Coronary artery (tissue), 2 donors: ENCODE measurements at places on chromosomes 12 and 14.

DNA sequence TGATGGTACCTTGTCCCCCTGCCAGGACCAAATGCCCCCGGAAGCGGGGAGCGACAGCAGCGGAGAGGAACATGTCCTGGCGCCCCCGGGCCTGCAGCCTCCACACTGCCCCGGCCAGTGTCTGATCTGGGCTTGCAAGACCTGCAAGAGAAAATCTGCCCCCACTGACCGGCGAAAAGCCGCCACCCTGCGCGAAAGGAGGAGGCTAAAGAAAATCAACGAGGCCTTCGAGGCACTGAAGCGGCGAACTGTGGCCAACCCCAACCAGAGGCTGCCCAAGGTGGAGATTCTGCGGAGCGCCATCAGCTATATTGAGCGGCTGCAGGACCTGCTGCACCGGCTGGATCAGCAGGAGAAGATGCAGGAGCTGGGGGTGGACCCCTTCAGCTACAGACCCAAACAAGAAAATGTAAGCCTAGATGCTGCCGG is 410 bp downstream of the MYF6 start:
- no peak for DNase-seq

DNA sequence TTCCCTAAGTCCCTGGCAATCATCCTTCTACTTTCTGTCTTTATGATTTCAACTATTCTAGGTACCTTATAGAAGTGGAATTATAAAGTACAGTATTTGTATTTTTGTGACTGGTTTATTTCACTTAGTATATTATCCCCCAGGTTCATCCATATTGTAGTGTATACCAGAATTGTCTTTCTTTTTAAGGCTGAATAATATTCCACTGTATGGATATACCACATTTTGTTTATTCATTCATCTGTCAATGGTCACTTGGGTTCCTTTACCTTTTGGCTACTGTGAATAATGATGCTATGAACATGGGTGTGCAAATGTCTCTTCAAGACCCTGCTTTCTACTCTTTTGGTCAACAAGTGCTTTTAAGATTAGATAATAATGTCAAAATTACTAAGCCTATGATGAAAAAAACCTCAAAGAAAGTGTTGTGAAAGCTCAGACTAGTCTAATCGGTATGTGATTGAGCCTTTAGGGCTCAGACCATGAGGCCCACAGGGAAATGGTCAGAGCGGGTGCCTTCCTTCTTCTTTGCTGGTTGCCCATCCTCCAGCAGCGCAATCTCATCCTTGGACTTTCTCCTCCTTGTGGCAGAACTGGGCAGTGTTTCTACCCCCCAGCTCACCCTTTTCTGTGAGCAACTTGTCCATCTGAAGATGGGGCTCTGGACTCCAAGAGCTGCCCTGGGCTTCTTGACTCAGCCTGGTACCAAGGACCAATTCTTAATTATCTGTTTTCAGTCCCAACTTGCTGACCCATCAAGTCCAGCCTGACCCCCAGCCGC is 105.4 kb downstream of the TTC8 start:
- no peak for DNase-seq

DNA sequence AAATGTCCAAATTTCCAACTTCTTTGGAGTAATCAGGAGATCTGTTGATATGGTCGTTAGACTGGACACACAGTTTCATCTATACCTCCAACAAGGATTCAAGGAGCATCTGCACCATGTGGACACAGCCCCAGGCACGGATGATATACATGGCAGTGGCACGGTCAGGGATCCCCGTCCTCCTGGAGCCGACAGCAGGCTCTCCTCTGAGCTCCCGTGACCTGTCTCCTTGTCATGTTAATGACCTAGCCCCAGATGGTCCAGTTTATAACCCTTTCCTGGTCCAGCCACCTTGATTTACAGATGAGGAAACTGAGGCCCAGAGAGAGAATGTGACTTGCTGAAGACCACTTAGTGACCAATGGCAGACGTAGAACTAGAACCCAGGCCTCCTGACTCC is 16.5 kb upstream of the SERPINA4 start:
- no peak for DNase-seq

DNA sequence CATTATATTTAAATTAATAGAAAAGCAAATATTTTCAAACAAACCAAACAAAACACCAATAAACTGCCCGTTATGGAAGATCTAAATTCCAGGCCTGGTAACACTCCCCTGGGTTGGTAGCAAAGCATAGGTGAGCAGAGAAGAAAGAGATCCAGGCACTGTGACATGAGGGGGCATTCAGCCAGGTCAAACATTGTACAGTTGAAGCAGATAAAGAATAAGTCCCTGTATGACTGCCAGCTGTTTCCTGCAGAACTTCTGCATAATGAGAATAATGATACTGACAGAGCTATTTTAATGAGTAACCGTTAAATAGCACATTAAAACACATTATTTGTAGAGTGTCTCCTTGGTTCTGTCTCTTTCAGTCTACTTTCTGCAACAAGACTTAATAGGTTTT is 35.4 kb downstream of the SLC38A1 start:
- DNase-seq = no peak

DNA sequence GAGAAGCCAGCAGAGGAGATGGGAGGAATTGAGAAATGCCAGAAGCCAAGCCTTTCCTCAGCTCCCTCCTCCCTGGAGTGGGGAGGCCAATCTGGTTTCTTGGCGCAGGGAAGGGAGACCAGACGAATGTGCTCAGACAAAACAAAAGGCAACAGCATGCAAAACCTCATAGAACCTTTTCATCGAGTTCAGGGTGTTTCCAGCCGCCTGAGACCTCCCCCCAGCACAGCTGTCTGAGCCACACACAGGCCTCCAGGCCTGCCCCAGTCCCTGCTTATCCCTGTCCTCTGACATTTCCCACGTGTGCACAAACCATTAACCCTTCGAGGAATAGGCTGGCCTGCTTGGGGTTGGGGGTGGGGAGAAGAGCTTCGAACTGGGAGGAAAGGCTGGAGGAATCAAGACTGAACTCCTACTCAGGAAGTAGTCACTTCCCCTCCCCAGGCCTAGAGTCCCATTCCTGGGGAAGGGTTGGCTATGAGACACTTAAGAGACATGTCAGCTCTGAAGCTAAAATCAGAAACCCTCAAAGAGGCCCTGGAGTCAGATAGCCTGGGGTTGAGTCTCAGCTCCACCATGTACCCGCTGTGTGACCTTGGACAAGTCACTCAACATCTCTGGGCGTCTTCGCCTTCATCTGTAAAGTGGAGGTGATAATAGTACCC is 10.7 kb downstream of the TBX3 start:
- no peak for DNase-seq

GRCh38 chr12:27807063-27807703 is 27.1 kb upstream of the MANSC4 start:
- no peak for DNase-seq

DNA sequence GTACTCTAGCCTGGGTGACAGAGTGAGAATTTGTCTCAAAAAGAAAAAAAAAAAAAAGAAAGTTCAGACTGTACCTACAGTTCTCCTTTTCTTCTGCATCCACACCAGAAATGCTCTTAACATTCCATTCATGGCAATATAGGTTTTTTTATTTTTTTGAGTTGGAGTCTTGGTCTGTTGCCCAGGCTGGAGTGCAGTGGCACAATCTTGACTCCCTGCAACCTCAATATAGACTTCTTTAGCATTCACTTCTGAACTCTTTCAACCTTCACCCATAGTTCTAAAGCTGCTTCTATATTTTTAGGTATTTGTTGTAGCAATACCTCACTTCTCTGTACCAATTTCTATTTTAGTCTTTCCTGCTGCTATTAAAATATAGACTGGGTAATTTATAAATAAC is 1095.7 kb downstream of the FLRT2 start:
- DNase-seq = no peak

DNA sequence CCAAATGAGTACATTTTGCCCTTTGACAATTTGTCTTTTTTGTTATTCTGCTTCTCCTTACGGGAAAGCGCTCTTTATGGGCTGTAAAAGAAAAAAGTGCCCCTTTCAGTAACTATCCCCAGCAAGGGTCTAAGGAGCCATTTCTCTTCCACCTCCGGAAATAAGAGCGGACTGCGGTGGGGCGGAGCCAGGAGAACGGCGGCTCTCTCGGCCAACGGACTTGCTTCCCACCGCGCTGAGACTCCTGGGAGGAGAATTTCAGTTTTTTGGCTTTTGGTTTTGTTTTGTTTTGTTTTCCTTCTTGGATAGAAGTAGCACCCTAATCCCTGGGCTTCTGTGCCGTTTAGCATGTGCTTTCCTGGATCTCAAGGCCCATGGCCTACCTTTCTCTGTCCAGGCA is 43.5 kb downstream of the ZNF641 start:
- no peak for DNase-seq

DNA sequence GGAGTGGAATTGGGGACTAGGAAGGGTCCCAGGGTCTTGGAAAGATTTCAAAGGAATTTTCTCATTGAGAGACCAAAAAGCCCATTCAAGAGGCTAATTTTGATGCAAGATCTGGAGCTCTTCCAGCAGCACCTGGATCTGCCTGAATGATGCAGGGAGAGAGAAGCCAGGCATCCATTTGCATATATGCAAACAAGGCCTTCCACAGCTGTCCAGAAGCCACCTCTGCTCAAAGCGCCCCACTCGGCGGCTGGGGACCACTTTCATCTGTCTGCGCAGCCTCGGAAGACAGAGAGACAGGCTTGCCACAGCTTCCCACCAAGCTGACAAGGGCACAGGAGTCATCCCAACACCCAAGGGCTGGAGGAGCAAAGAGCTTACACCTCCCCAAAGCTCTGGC is 295.6 kb downstream of the DPF3 start:
- no peak for DNase-seq

DNA sequence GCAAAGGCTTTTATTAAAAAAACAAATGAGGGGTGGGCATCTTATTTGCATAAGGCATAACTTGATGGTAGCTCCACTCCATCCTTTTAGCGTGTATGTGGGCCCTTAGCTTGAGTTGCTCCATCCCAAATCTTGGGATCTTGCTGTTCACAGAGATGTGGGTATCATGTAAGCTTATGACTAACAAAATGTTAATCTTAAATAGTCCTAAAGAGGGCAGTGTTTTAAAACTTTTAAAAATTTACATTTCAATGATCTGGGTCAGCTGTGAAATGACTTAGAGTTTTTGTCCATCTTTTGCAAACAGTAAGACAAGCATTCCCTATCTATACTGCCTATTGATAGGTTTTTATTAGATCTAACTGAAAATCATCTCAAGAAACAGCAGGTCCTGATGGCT is 86.0 kb downstream of the SLCO1A2 start:
- no peak for DNase-seq

DNA sequence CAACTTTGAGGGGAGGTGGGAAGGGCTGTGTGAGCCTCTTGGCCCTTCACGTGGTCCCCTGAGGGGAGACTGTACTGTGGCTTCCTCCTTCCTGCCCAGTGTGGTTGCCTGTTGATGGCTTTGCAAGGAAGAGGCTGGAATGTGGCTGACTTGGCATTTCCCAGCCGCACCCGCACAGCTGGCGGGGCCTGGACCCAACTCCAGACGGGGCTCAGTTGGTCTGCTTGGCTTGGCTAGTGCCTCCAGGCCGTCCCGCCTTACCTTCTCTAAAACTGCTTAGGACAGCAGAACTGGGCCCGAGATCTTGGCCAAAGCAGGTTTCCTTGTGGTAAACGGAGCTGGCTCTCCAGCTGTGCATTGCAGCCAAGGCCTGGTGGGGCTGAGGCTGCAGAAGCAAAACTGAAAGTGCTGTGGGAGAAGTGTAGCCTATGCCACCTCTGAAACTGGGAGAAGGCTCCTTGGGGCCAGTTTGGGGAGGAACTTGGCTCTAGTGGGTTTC is 139.5 kb downstream of the SMOC1 start:
- no peak for DNase-seq

DNA sequence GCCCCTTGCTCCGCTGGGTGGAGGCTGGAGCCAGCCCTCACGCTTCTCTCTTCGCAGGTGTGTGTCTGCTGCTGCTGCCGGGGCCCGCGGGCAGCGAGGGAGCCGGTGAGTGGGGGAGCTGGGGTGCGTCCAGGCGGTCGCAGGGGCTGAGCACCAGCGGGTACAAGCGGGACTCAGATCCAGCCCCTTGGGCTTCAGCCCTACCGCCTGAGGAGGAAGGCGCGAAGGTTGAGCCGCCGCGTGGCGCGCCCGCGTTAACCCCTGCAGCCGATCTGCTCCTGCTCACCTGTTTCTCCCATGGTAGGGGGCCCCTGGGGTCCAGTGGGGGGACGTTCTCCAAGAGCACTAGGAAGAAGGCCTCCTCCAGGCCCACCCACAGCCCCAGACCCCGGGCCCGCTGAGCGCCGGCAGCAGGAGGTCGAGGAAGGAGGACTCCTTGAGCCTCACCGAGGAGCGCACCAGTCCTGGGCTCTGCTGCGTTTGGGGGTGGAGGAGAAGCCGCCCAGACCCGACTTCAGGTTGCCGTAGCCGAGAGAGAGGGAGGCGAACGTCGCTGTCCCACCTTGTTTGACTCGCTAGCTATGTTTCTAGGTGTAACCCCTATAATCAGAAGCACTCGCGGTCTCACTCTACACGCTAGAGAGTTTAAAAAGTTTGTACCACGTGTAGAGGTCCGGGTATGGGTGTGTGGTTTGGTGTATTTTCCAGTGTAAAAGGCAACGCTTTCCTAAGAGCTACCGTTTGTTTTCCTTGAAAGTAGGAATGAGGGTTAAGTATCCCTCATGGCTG is 834 bp downstream of the COCH start:
- DNase-seq = no peak

DNA sequence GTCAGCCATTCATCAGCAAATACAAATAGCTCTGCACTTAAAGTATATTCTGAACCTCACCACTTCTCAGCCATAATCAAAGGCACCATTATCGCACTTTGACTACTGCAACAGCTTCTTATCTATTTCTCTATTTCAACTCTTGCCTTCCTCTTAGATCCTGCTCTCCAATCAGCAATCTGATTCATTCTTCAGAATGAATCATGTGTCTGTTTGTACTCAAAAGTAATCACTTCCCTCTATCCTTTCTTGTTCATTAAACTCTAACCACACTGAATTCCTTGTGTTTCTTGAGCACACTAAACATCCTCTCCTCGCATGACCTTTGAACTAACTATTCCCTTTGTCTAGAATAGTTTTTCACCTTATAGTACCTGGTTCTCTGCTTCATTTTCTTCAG is 12.8 kb upstream of the OR4E1 start:
- DNase-seq = no peak

DNA sequence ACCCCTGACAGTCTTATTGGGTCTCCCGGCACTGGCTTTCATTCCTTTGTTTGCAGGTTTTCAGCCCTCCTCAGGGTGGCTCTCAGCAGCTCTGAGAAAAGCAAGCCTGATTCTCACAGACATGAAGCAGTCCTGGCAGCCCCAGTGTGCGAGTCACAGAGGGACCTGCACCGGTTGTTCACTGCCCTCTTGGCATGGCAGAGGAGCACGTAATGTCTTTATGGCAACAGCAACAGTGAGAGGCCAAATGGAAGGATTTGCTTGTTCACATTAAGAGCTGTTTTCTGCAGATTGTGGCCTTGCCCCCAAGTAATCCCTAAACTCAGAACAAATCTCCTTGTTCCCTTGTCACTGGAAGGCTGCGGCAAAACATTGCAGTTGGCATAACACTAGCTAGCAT is 3.4 kb downstream of the KCNA5 start:
- peak; percentile 91 for DNase-seq

- no peak for DNase-seq
Observed at GRCh38 chr14:93014058-93015023, 91.4 kb downstream of the CHGA start.

DNA sequence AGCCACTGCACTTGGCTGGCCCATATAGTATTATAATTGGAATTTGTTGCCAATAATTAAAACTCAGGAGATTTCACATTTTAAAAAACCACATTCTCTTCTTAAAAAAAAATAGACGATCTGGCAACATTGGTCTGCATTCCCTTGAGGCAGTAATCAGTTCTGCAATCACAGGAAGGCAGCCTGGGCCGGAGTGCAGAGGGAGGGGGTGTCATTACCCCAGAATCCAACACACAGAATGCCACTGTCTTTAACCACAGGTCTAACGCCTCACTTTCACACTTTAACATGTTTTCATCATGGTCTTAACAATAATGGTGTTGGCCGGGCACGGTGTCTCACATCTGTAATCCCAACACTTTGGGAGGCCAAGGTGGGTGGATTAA is 100.1 kb downstream of the SCARB1 start:
- DNase-seq = no peak
